Vagina (tissue), 2 donors: ENCODE measurements at places on chromosomes 6 and 20.

DNA sequence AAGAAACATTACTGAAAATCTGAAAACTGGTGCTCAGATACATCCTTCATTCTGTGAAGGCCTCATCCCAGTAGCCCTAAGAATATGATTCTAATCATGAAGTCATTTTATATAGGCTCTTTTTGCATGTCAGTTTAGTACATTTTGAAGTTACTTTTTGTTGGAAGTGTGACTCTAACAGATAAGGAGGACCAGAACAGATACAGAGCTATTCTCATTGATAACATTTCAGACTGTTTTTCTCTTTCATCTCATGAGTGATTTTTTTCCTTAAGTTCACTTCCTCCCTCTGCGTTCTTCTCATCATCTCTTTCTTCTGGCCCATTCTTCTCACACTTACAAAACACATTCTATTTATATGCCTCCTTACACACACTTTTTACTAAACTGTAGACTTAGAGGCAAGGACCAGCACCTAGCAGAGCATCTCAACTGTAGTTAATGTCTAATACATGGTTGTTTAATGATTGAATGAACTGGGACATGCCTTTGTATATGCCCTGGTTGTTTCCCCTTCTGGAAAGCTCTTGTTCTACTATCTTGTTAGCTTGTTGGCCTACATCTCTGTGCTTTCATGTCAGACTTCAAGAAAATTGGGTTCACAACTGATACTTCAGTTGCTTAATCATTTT lies 8.7 kb downstream of the CTNNBL1 start:
- DNase-seq: no peak

- no peak for DNase-seq
These were observed 13.1 kb upstream of the SAYSD1 start for GRCh38 chr6:39128106-39128505.

GRCh38 chr20:41848180-41848579 lies 230.0 kb upstream of the CHD6 start:
- no peak for DNase-seq

- DNase-seq: no peak
These were observed 77.6 kb upstream of the RGS17 start for GRCh38 chr6:153208706-153209105.

- DNase-seq: no peak
These were observed 89.6 kb downstream of the HDGFL1 start for GRCh38 chr6:22658934-22659333.

GRCh38 chr20:11008444-11009033 lies 334.7 kb upstream of the JAG1 start:
- no peak for DNase-seq

- DNase-seq: no peak
These were observed 107.1 kb downstream of the QRSL1 start for GRCh38 chr6:106736502-106736901.

DNA sequence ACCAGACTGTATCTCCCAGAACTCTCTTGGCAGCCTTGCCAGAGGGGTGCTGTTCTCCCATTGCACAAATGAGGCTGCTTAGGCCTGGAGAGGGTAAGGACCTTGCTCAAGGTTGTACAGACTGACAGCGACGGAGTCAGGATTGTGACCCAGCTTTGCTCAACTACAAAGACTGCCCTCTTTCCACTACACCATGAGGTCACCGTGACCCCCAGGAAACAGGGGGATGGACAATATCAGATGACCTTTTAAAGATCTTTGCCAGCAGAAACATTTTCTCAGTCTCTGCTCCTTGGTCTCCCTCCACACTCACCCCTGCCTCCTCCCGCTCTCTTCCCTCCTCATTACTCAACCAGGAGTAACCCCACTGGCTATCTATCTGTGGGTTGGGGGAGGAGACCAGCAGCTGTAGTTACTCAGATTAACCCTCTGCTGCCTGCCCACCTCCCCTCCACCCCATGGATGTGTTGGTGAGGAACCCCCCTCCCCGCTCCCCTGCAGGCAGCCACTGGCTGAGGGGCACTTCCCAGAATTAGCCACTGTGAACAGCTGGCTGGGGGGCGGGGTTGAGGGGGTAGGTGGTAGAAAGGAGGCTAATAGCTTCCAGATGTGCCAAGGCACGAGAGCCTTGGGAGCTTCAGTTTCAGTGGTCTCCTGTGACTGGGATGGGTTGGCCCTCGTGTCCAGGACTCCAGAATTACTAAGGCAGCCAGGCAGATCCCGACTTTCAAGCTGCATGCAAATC lies 26.9 kb upstream of the MRPS18A start:
- no peak for DNase-seq
